ENCODE measurements at places on chromosomes 12 and 14. TPM values are rescaled to one million over a fixed set of nuclear protein-coding genes. Genes with fewer than 3 reads are reported as not detected.

The MRPS35 gene
- 52.8 TPM for total RNA-seq

The KRT2 gene
- total RNA-seq: not detected

The P2RX2 gene
- total RNA-seq: not detected

The DEGS2 gene
- not detected for total RNA-seq

The SMCO2 gene
- not detected for total RNA-seq

The CCDC38 gene
- not detected for total RNA-seq

The ANG gene
- 7.9 TPM for total RNA-seq

The PLEKHG7 gene
- 0.13 TPM for total RNA-seq

The PRIMA1 gene
- total RNA-seq: not detected

The GPR84 gene
- total RNA-seq: 0.13 TPM

The SLIRP gene
- 146 TPM for total RNA-seq

The C1S gene
- total RNA-seq: 137 TPM

The TBX3 gene
- total RNA-seq: 96.8 TPM

The OTOGL gene
- not detected for total RNA-seq

The LRTM2 gene
- total RNA-seq: not detected

All from epithelial cell of alveolus of lung (primary cell).